Foreskin keratinocyte (primary cell): ENCODE measurements at places on chromosomes 12 and 14. TPM values are rescaled to one million over a fixed set of nuclear protein-coding genes. Genes with fewer than 3 reads are reported as not detected.

GRCh38 chr14:53683229-53683628, 273.4 kb downstream of the BMP4 start:
- no peak for DNase-seq

- peak; percentile 20 for DNase-seq
Measured at GRCh38 chr12:5197656-5198055, 154.0 kb downstream of the KCNA5 start.

- DNase-seq, result no peak
Measured at GRCh38 chr14:32710731-32711680, 227.7 kb upstream of the NPAS3 start.

GPR135 gene
- polyA plus RNA-seq, result 0.12 and 0.13 TPM in 2 replicates

LRRC9 gene
- not detected in 2 replicates for polyA plus RNA-seq
